ENCODE measurements at places on chromosomes 3 and 15. TPM values are rescaled to one million over a fixed set of nuclear protein-coding genes. Genes with fewer than 3 reads are reported as not detected.
A peak's percentile ranks its signal among the peaks of the same experiment; 100 is the strongest.

The AAGAB gene
- total RNA-seq = 55.8 TPM

The PLA2G4E gene
- not detected for total RNA-seq

The GUCA1C gene
- total RNA-seq = not detected

The CACNA1D gene
- total RNA-seq = 0.17 TPM

DNA sequence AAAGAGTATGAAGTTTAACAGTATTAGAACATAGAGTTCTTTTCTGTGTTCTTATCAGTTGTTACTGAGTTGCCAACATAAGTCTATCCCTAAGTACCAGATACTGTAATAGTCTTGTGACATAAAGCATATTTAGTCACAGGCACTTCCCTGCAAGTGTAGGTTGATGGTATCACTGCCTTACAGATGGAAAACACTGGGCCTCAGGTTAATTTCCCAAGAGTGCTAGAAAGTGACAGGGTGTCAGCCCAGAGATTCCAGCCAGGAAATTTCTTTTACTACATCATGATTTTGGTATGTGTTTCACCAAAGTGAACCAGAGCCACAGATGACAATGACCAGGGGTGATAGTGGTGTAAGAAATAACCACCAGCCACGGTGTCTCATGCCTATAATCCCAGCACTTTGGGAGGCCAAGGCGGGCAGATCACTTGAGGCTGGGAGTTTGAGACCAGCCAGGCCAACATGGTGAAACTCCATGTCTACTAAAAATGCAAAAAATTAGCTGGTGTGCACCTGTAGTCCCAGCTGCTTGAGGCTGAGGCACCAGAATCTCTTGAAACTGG lies 3.2 kb downstream of the EIF1B start:
- H3K27me3 ChIP-seq = no peaks in the 10 kb centered on the region
- no peak overlapping the region for H3K4me3 ChIP-seq
- peak; percentile 13 for DNase-seq
- no peaks in the 10 kb centered on the region for H3K36me3 ChIP-seq
- no peak overlapping the region for H3K27ac ChIP-seq
- peaks cover 2% of the 10 kb centered on the region for H3K4me1 ChIP-seq

DNA sequence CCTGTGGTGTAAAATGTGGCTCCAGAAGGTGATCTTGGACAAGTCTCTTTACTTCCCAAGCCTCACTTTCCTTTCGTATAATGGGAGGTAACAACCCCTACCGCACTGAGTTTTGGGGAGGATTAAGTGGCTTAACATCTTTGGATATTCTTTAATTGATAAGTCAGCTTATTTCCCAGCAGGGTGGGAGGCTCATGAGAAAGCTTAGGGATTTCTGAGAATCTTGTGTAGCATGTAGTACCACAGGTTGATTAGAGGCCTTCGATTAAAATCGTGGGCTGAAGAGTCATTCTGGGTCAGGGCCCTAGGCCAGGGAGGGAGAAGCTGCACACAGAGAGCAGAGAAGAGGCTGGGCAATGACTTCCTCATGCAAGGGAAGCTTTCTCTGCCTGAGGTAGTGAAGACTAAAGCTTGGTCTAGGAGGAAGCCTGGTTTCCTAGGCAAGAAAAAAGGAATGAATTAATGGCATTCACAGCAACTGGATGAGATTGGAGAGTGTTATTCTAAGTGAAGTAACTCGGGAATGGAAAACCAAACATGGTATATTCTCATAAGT lies 1.5 kb upstream of the NMNAT3 start:
- H3K27ac ChIP-seq = no peak overlapping the region
- peaks cover 4% of the 10 kb centered on the region for H3K27me3 ChIP-seq
- H3K4me3 ChIP-seq = no peak overlapping the region
- no peak for DNase-seq

DNA sequence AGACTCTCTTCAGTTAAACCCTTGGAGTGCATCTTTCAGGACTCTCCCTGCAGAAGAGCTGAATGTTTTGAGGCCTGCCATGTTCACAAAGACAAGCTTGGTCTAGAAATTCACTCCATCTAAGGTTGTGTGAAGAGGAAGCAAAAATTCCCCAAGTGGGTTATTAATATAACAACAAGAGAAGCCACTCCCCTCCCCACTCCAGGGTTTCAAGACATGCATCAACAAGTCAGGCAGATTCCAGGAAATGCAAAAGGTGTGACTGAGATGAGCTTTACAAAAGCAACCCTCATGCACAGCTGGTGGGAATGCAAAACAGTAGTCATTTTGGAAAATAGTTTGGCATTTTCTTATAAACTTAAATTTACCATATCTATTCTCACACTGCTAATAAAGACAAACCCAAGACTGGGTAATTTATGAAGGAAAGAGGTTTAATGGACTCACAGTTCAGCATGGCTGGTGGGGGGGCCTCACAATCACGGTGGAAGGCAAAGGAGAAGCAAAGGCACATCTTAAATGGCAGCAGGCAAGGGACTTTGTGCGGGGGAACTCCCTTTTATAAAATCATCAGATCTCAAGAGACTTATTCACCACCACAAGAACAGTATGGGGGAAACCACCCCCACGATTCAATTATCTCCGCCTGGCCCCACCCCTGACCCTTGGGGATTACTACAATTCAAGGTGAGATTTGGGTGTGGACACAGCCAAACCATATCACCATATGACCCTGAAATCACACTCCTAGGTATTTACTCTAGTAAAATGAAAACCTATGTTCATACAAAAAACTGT lies 31.3 kb downstream of the TARS3 start:
- no peak for DNase-seq
- H3K4me3 ChIP-seq = no peak overlapping the region
- no peaks in the 10 kb centered on the region for H3K4me1 ChIP-seq
- no peaks in the 10 kb centered on the region for H3K27me3 ChIP-seq

DNA sequence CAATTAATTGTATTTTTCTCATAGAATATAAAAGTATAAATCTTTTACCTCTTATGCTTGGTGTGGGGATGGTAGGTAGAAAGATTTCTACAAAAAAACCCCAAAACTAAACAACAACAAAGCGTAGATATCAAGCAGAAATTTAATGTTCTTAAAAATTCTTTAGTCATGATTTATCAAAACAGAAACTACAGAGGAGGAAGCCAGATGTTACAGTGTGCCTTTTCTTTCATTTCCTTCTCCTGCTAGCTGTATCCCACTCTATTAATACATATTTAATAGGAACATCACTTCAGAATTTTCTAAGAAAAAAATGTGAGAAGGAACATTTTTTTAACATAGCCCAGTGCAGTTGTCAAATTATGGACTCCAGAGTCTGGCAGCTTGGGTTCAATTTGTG lies 420.6 kb downstream of the TUSC7 start:
- no peaks in the 10 kb centered on the region for H3K4me1 ChIP-seq
- no peak overlapping the region for H3K27ac ChIP-seq
- no peaks in the 10 kb centered on the region for H3K36me3 ChIP-seq
- no peak for DNase-seq
- H3K4me3 ChIP-seq = no peak overlapping the region

GRCh38 chr3:50534681-50535330 lies 31.4 kb upstream of the CACNA2D2 start:
- no peaks in the 10 kb centered on the region for H3K4me1 ChIP-seq
- peaks cover 20% of the 10 kb centered on the region for H3K27me3 ChIP-seq
- H3K36me3 ChIP-seq = no peaks in the 10 kb centered on the region
- H3K27ac ChIP-seq = no peak overlapping the region

DNA sequence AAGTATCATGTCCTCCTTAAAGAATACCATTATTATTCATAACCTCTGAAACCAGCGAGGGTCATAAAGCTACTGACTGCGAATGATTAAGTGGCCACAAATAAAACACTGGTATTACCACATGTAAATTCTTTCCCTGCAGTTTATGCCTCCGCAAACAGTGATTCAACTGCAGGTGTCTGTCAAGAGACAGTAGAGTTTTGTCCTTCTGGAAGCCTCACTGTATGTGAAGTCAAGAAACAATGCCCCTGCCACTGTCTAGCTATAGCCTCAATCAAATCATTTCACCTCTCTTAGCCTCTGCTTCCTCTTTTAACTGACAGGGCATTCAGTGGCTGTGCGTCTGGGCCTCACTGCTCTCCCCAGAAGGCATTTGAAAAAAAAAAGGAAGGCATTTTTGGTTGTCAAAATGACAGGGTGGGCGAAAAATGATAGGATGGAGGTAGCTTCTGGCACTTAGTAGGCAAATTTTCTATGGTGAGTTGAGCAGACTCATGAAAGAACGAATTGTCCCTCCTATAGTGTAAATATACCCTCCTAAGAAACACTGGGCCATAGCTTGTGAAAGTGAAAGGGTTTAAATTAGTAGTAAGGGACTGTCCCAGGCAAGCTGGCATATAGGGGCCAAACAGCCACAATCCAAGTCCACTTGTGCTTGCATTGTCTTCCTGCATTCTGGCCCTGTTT lies 66.7 kb downstream of the FILIP1L start:
- no peak overlapping the region for H3K4me3 ChIP-seq
- H3K27ac ChIP-seq = peak overlapping the region; percentile 55
- peaks cover 36% of the 10 kb centered on the region for H3K4me1 ChIP-seq
- DNase-seq = peak; percentile 84
- H3K27me3 ChIP-seq = no peaks in the 10 kb centered on the region

Data from fibroblast of lung (primary cell).